ENCODE measurements at places on chromosomes 16 and 17. TPM values are rescaled to one million over a fixed set of nuclear protein-coding genes. Genes with fewer than 3 reads are reported as not detected.

Gene GCGR
- total RNA-seq: not detected

Gene ZSCAN10
- not detected for total RNA-seq

Gene TMC7
- total RNA-seq: 0.28 TPM

Gene ASGR1
- total RNA-seq: 1.3 TPM

- peak; percentile 76 for DNase-seq
Observed at GRCh38 chr16:66275775-66276428, 90.6 kb upstream of the CDH5 start.

DNA sequence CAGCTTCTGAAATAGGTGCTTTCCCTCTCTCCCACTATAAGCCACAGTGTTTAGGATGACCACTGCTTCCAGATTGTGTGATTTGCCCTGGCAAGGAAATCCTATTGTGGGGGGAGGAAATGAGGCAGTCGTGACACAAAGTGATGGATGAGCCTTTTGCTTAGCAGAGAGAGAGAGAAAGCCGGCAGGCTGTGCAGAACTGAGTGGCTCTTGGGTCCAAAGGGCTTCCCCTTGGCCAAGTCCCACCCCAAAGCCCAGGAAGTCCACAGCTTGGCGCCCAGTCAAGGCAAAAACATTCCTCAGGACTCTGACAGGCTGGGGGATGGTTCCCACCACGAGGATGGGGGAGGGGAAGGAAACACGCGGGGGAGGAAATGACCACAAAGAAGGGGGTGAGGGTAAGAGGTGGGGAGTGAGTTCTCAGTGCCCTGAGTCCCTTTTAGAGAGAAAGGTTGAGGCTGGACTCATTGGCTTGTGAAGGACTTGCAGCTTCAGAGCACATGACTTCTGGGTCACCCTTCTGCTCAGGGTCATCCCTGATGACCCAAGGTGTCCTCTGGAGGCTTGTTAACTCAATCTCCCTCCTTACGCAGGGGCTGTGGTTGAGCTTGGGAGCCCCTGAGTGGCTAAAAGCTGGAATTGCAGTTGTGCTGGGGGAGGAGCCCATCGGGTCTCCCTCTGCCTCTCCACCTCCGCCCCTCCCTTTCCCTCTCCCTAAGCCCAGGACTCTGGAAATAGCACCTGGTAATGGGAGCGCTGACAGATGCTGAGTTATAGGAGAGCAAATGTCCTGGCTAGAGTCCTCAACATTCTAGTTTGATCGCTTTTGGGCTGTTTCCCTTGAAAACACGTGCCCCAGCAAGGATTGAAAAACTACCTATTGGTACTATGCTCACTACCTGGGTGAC is 10.3 kb upstream of the MSL1 start:
- DNase-seq: peak; percentile 97

- DNase-seq: no peak
Observed at GRCh38 chr16:25914357-25914962, 222.7 kb downstream of the HS3ST4 start.

GRCh38 chr16:57299009-57299718 is 14.7 kb upstream of the PLLP start:
- DNase-seq: no peak

DNA sequence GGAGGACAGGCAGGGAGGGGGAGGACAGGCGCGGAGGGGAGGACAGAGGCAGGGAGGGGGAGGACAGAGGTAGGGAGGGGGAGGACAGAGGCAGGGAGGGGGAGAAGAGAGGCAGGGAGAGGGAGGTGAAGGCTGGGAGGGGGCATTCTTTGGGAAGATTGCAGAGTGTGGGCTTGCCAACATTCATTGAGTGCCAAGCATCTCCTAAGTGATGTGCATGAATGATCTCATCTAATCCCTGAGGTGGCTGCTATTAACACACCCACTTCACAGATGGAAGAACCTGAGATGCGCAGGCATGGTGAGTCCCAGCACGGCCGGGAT is 58.3 kb downstream of the NT5M start:
- no peak for DNase-seq

DNA sequence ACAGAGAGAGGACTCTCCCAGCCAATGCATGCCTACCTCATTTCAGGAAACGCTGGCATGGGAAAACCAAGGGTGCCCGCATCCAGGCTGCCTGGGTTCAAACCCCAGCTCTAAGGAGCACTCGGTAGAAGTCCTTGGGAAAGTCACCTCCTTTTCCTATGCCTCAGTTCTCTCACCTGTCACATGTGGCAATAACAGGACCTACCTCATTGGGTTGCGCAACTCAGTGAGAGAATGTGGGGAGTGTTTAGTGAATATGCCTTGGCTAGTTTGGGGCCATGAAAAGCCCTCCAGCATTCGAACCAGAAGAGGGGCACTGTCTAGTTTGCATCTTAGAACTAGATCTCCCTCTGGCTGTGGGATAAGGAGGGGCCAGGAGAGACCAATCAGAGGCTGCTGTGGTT is 9.0 kb upstream of the NXPH3 start:
- DNase-seq: no peak

DNA sequence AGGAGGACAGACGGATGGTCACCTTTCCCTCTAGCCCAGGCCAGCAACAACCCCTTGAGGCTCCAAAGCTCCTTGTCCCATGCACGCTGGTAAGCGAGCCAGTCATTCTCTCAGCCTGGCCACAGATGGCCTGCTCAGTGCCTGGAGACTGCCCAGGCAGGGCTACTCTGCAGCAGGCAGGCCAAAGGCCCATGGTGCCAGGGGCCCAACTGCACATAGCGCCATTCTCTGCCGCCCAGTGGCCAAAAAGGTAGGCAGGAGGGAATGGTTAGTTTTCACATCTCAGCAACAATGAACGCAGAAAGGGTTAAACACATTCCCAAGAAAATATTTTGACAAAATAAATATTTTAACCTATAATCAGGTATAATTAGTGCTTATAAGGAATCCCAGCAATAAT is 7.7 kb upstream of the SREBF1 start:
- no peak for DNase-seq

- no peak for DNase-seq
Observed at GRCh38 chr17:27363326-27363725, 69.4 kb downstream of the WSB1 start.

- DNase-seq: no peak
Observed at GRCh38 chr17:4476511-4477070, 22.1 kb upstream of the SPNS2 start.

DNA sequence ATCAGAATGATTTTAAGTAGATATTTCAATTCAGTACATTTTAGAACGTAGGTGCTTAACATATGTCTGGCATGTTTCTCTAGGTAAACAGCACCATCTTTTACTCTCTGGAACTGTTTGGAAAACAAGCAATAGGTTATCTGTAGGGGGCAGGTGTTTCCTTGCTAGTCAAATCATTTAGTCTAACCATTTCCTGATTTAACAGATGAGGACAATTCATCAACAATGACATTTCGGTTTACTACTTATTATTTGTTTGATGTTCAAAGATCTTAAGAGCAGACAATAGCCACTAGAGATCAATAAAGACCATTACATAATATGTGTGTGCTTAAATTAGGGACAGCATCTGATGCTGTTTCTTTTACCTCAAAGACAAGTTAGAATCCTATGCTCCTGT is 173.1 kb downstream of the CEP112 start:
- no peak for DNase-seq

DNA sequence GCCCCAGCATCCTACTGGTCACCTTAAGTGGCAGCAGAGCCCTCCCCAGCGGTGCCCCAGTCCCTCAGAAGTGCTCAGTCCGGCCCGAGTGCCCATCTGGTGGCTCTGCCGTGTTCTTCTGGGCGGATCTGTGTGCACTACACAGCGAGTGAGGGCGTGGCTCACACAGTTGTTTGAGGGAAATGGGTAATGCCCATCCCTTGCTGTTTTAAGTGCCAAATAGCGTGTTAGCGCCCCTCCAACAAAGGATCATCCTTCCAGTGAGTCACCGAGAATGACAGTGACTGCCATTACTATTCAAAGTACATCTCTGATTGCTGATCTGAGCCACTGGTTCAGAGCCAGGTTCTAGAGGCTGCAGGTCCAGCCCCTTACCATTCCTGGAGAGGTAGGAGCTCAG is 152.0 kb downstream of the LGALS9B start:
- DNase-seq: no peak

DNA sequence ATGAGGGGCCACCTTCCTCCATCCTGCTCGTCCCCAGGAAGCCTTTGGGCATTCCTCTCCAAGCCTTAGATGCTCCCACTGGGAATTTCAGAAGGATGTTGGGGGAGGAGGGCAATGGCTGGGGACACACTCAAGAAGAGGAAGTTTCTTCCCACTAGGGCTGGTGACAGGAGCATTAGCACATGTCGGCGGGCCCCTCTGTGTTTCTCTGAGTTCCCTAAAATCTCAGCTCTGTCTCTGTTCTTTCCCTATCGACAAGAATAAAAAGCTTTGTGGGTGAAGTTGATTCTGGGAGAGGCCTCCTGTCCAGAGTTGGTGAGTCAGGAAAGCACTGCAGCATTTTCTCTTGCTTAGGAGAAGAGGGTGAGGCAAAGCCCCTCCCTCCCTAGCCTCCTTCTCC is 19.7 kb upstream of the C17orf107 start:
- no peak for DNase-seq

DNA sequence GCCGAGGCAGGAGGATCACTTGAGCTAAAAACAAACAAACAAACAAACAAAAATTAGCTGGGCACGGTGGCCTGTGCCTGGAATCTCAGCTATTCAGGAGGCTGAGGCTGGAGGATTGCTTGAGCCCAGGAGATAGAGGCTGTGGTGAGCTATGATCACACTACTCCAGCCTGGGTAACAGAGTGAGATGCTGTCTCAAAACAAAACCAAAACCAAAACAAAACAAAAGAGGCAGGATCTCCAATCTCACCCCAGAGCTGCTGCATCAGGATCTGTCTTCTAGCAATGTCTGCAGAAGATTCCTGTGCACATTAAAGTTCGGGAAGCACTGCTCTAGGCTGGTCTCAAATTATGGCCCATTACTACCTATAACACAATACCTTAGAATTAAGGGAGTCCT is 43.1 kb downstream of the MAP2K6 start:
- no peak for DNase-seq

DNA sequence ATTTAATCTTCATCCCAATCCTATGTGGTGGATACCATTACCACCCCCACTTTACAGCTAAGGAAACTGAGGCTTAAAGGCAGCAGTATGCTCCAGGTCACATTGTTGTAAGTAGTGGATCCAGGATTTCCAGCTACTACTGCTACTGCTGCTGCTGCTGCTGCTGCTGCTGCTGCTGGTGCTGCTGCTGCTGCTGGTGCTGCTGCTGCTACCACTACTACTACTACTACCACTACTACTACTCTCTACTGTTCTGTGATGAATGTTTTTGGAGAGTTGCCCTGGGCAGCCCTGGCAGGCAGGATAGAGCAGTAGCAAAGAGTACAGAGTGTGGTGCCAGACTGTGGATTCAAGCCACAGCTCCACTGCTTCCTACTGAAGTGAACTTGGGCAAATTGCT is 49.3 kb upstream of the SLC12A3 start:
- no peak for DNase-seq

DNA sequence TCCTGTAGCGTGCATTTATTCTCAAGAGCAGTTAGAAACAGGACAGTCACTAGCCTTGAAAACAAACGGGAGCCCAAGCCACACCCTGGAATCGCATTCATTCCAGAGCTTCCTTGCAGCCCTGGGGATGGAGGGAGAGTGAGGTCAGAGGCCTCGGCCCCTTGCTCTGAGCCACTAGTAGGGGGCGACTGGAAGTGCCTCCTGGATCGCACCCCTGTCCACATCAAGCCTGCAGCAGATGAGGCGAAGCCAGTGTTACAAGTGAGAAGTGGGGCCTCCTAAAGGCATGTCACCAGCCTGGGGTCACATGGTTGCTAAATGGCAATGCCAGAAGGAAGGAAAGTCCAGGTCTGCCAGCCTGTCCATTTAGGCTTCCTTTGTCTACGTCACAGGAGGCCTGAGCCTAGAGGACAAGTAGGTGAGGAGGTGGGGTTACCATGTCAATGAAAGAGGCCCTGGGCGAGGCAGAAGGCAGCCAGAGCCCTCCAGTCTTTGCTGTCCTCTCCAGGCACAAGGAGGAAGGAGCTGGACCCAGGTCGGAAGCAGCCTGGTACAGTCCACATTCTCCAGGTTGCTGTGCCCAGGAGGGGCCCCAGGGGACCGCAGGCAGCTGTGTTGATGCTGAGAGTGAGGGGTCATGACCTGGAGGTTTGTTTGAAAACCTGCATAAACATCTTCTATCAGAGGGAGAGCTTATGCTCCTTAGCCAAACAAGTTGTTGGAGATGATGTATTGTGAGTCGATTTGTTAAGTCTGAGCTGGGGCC is 3.0 kb upstream of the RCVRN start:
- peak; percentile 73 for DNase-seq

DNA sequence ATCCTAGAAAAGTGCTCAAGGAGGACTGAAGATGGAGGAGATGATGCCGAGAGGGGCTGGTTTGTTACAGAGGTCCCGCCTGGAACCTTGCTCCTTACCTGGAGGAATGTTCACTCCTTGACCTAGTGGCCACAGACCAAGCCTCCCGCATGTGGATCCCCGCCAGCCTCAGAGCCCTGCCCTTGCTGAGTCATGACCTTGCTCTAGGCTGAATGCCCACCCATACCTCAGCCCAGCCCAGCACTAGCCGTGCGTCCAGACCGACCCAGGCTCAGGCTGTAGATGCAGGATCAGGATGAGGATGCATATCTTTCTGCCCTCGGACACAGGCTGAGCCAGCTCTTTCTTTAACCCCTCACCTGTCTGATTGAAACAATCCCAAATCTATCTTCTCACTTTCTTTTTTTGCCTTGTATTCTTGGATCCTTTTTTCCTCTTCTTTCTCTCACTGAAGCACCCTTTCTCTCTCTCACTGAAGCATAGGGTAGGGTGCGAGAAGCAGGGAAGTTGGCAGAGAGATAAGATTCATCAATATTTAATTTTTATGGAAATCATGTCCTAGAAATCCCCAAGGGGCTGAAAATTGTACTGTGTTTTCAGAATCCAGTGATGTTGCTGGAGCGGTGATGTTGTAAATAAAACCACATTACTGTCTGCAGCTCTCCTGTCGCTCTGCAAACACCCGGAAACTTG is 34.9 kb downstream of the WSCD1 start:
- DNase-seq: no peak

GRCh38 chr17:20944014-20944865 is 98.6 kb downstream of the USP22 start:
- no peak for DNase-seq

DNA sequence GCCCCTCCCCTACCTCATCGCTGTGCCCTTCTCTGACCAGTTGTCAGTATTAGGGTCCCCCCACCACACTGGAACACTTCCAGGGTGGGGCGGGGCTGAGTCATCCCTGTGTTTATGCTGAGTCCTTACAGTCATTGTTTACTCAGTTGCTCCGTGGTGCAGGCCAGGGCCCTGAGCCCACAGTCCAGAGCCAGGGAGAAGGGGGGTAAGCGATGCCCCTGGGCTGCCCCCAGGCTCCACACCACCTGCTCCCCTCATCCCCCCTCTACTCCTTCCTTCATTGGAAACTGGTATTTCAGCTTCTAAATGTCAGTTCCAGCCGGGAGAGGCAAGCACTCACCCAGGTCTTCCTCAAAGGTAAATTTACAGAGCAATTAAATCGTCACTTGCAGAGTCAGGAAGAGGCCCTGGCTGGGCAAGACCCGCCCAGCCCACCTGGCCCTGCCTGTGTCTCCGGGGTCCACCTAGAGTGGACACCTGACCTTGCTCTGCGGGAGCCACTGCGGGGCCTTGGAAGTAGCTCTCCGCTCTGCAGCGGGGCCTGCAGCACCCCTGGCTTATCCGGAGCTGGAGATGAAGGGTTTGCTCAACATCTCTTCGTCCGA is 4.8 kb downstream of the ATP2A3 start:
- DNase-seq: peak; percentile 83

- no peak for DNase-seq
Observed at GRCh38 chr17:20235747-20236146, 226.6 kb downstream of the SPECC1 start.

- peak; percentile 34 for DNase-seq
Observed at GRCh38 chr17:63841350-63842172, 924 bp downstream of the SMARCD2 start.
